Stimulated activated CD8-positive, alpha-beta memory T cell treated with anti-CD3 and anti-CD28 coated beads, Interleukin-2, amount 100 ng/mL, for 1 hour (primary cell): ENCODE measurements at places on chromosomes 5 and 9.

- no peak for DNase-seq
Observed at GRCh38 chr9:95666096-95666784, 149.5 kb upstream of the PTCH1 start.

GRCh38 chr9:33320568-33321261 is 30.4 kb downstream of the NFX1 start:
- no peak for DNase-seq

DNA sequence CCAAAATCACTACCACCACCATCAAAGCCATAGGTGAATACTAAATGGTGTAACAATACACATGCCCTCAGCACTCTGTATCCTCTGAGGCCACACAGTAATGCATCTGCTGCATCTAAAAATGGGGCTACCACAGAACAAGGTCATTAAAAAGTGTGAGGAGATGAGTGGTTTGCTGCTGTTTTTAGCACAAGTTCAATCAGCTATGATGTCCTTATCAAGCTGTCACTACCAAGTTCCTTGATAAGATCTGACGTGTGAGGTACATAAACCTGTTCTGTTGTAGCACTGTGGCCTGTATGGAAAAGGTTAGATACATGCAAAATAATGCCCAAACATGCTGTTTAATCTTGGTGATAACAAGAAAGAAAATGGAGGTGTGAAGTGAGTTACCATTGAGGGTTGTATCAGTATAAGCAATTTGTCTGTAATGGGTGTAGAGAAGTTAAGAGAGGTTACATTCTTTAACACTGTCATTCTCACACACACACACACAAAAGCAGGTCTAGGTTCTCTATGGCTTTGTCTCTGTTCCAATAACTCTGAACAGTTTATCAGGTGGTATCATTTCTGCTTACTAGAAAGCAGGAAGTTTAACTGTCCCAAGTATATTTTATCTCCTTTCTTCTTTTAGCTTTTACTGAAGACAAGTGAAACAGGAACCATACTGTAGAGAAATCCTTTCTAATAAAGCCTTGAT is 252.9 kb downstream of the CWC27 start:
- no peak for DNase-seq

- no peak for DNase-seq
Observed at GRCh38 chr9:132383462-132383883, 23.2 kb downstream of the TTF1 start.

DNA sequence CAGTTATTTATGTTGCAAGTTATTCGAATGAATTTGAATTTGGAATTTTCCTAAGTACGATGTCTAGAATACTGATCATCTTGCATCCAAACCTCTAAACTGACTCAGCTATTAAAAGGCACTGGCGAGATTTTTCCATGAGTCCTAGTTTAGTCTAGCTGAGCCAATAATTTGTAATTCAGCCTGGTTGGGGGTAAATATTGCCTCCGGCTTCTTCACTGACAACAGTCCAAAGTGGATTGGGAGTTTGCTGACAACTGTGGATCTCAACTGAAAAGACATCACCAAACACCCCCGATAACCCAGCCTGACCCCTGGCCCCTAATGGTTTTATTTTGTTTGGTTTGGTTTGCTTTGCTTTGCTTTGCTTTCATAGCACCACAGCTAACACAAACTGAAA is 189.8 kb upstream of the DAPK1 start:
- no peak for DNase-seq

DNA sequence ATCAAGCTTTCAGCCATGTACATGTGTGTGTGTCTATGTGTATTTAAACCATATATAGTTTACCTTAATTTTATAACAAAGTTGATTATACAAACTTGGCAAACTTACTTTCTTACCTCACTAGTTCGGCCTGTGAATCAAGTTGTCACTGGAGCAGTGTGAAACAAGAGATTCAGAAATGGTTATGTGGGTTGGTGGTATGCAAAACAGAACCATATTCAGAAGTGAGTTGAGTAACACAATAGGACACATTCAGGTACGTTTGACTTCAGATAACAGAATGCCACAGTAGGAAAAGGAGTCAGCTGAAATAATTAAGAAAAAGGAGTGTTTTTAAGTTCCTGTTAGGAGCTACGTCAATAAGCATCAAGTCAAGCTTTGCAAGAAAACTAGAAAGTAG is 21.5 kb downstream of the XPA start:
- no peak for DNase-seq

DNA sequence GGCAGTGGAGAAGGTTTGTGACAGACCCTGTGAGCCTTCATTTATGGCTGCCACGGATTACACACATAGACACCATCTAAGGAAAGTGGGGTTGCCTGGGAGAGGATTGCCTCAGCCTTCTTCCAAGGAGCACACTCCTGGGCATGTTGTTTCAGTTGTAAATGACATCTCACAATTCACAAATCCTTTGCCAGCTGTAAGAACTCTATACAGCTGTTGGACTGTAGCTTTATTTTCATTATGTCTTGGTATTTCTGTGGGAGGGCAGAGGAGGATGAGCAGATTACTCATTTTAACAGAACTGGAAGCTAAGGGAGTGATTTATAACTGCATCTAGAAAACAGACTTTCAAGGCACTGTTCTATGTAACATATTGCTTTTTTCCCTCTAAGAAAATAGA is 25.6 kb downstream of the MELK start:
- DNase-seq, result no peak

- no peak for DNase-seq
Observed at GRCh38 chr9:35566417-35566816, 38.6 kb upstream of the TESK1 start.

- no peak for DNase-seq
Observed at GRCh38 chr9:38451162-38451561, 26.9 kb upstream of the IGFBPL1 start.

GRCh38 chr5:3365501-3366215 is 230.0 kb upstream of the IRX1 start:
- no peak for DNase-seq

DNA sequence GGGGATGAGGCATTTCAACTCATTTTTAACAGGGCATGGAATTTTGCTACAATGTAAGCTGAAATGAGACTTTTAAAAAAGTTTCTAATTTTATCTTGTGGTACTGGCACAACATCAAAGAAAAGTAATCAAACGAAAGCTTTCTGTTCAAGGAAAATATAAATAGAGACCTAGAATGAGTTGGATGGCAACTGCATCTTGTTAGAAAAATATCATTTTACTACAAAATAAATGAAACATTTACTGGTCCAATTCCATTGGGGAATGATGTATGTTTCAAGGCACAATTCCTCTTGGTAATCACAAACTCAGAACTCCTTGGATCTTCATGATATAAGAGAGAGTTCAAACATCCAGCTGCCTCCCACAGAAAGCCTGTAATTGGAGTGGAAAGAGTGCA is 102.8 kb downstream of the HMHB1 start:
- DNase-seq, result no peak

GRCh38 chr5:170920196-170920595 is 58.4 kb downstream of the RANBP17 start:
- no peak for DNase-seq

DNA sequence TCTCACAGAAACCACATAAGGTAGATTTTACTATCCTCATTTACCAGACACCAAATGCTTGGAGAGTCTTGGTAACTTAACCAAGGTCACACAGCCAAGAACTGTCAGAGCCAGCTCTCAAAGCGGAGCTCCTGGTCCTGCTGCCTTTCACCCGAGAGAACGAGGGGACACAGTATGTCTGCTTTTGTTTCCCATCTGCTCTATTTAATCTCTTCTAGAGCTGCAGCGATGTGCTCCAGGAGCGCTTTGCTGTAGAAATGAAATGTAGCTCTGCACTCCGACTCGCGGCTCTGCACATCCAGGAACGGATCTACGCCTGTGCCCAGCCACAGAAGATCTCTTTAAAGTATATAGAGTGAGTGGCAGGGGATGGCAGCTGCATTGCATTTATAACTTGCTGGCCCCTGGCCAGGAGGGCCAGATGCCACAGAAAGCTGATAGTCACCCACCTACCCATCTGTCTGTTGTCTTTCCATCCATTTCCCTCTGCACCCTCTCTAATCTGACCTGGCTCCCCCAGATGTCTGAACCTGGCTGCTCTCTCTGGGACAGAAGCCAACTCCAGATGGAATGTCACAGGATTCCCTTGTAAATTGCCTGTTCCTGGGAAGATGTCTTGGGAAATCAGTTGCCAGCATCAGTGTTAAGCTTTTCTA is 21.4 kb upstream of the TRMT10B start:
- no peak for DNase-seq

DNA sequence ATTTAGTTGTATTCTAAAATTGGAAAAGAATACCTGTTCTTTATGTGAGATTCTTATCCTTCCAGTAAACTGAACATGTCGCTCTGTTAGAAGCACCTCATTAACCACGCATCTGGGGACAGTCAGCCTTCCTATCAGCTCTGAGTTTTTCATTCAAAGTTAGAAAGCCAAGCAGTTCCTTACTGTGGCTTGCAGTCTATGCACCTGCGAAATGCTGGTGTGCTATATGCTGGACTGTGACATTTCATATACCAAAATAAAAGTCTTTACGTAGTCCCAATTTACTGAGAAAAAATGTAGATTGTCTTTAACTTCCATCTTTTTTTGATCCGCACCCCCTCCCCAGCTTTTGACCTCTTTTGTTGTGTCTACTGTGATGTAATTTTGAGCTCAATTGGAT is 4.3 kb downstream of the ANP32B start:
- no peak for DNase-seq

DNA sequence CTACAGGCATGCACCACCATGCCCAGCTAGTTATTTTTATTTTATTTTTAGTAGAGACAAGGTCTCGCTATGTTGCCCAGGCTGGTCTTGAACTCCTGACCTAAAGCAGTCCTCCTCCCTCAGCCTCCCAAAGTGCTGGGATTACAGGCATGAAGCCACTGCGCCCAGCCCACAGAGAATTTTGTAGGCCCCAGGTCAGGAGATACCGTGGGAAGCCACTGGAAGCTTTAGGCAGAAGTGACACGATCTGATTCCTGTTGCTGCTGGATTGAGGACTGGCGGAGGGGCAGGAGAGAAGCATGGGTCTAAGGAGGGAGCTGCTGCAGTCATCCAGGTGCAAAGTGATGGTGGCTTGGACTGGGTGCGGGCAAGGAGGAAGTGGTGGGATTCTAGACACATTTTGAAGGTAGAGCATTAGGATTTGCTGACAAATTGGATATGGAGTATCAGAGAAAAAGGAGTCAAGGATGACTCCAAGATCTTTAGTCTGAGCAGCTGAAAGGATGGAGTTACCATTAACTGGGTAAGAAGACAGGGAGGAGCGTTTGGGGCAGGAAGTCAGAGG is 20.7 kb downstream of the TCF7 start:
- DNase-seq, result no peak

- DNase-seq, result no peak
Observed at GRCh38 chr5:168165221-168165914, 126.1 kb upstream of the WWC1 start.

DNA sequence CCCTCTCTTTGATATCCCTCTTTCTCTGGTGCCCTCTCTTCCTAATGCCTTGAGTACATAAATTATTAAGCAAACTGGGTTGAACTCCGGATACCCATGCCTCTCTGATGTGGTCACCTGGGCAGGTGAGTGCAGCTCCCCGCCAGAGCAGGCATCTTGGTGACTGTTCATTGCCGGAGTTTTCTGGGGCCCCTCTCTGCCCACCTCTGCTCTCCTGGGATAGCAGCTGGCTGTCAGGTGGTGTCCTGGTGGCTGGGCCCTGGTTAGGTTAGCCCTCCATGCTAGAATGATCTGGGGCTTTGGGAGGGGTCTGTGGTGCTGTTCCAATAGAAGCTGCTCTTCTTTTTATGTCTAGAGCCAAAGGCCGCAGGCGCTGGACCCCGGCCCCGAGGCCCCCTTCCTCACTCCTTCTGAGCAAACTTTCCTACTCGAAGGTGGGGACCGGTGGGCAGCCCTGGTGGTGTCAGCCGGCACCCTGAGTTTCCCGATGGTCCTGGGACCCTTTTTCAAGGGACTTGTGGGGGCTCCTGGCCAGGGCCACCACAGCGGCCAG is 4.9 kb upstream of the SCGB3A1 start:
- DNase-seq, result no peak

DNA sequence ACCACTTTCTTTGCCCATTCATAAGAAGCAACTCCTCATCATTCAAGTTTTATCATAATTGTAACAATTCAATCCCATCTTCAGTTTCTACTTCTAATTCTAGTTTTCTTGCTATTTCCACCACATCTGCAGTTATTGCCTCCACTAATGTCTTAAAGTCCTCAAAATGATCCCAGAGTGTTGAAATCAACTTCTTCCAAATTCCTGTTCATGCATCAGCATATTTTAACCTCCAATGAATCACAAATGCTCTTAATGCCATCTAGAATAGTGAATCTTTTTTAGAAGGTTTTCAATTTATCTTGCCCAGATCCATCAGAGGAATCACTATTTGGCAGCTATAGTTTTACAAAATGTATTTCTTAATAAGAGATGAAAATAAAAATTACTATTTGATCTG is 3.2 kb upstream of the SRP19 start:
- DNase-seq, result no peak

- no peak for DNase-seq
Observed at GRCh38 chr5:14739538-14739937, 75.0 kb downstream of the OTULIN start.

DNA sequence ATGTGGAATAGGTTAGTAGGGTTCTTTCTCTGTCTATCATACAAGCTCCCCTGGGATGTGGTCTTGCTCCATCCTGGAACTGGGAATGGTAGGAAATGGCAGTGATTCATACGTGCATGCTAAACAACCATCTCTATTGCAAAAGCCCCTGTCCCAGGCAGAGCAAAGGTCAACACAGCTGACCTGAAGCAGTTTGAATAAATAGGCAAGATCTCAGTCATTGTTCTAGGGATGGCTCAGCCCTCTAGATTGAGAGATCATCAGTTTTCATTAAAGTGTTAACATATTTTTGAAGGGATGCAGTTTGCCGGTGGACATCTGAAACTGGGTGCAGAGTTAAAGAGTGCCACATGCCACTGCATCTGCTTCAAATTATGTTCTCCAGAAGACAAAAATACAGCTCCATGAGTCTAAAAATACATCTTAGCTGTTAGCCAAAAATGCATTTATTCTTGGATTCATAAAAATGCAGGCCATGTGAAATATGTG is 224.1 kb downstream of the ESM1 start:
- DNase-seq, result no peak

- no peak for DNase-seq
Observed at GRCh38 chr5:5826911-5827310, 404.4 kb downstream of the ICE1 start.

DNA sequence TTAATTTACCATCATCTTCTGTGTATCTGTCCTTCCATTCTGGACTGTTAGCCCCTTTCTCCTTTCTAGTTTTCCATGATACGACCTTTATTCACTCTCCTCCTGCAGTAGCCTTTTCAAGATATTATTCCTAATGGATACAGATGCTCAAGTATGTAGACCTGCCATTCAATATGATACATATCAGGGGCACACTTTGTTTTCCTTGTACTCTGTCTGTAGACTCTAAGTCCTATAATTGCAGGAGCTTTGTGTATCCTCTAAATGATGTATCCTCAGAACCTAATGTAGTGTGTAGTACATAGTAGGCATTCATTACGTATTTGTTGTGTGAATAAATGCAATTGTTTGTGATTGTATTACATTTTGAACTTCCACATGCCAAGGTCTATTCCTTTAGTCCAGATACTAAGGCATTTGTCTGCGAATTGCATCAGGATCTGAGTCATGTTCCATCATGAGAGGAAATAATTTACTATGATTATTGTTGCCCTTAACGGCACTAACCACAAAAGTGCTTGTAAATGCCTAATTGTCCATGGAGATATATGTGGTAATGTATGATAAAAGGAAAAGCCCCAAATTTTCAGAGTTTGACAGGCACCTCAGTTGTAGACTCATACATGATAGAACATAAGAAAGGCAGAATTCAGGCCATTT is 57.1 kb upstream of the IZUMO3 start:
- DNase-seq, result no peak

- DNase-seq, result no peak
Observed at GRCh38 chr5:171628633-171628974, 157.0 kb upstream of the SMIM23 start.
